Stimulated activated CD8-positive, alpha-beta memory T cell treated with anti-CD3 and anti-CD28 coated beads, Interleukin-7, amount 100 ng/mL, for 1 hour (primary cell): ENCODE measurements at places on chromosomes 7 and 10.

GRCh38 chr10:31322647-31323046, 3.6 kb downstream of the ZEB1 start:
- DNase-seq = no peak

DNA sequence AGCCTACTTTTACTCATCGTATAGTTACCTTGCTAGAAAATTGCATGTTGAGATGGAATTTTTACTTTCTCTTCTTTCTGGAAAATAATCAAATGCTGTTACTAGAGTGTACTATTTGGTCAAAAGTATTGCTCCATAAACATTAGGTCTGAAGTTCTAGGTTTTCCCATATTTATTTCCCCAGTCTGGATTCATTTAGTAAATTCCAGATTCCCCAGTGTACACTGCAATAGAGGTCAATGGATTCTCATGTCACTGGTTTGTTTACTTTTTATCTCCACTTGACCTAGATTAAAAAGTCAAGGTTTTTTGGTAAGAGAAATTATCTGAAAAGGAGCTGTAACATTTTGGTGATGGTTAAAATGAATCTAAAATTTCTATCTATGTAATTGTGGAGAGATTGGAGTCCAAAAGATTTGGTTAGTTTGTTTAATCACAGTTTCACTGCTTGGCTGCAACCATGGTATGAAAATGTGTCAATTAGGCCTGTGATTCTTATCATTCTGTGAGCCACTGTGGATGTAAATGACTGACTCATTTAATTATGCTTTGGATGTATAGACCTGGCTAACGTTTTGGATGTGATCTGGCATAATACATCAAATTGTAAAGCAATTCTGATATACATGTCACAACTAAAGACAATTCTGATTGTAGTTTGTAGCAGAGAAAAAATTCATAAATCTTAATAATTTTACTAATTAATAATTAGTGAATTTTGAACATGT, 32.7 kb upstream of the STEAP4 start:
- DNase-seq = no peak

DNA sequence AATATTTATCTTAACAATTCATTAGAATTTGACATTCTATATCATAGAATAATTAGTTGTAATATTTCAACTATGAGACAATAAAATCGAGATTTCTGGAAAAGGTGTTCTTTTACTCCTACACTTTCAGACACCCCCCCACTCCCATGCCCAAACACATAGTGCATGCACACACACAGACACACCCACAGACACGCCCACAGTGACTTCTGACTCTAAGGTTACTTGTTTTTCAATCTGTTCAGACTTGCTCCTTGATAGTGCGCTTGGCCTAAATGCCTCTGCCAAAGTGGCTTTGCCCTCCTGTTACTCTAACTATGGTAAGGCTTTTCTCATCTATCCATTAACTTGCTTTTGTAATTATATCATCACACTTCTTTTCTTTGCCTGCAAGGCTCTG, 144.0 kb upstream of the PPP1R3A start:
- DNase-seq = no peak

DNA sequence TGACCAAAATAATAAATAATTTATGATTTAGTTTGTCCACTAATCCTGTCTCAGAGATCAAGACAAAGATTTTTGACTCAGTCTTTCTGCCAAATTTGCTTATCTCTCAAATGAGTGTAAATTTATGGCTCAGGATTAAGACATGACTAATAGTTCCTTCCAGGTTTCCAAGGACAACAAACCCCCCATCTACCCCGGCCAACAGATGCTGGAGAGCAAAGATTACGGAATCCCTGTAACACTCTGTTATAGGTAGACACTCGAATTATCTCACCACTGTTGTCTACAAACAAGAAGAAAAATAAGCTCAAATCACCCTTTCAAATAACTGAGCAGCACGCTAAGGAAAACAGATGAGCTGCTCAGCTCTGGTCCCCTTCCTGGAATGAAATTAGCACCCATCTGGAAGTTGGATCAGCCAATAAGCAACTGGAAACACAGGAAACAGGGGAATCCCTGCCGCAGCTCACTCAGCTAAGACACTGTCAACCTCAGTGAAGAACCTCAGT, 56.8 kb upstream of the SVIL start:
- DNase-seq = no peak

GRCh38 chr7:141161550-141162535, 88.0 kb downstream of the TMEM178B start:
- DNase-seq = no peak

DNA sequence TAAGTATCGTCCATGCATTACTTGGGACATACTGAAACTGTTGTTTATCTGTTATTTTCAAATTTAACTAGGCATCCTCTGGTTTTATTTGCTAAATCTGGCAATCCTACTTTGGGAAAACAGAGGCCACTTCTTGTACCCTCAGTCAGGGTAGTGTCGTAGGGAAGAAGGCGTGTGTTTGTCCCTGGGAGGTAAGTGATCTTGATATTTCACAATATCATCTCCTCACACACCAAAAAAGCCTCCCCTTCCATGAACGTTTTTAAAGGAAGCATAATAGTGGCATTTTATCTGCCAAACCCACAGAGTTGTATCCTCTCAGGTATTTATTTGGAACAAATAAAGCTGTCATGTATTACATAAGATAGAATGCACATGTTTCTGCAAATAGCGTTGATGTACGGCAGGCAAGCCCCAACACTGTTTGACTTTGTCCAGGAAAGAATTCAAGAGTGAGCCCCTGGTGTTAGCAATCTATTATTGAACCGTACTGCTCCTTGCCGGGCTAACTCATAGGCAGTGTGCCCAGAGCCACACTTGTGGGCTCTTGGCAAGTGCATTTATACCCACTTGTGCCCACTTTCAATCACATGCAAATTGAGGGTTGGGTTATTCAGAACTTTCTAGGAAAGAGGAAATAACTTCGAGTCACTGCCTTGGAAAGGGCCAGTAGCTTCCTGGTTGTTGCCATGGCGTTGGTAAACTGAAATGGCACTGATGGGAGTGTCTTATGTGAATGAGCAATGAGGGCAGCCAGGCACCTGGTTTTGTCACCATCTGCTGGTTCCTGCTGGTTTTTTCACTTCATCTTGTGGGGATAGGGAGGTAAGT, 266.0 kb downstream of the USP6NL start:
- no peak for DNase-seq

GRCh38 chr7:31476073-31476745, 37.7 kb upstream of the ITPRID1 start:
- DNase-seq = no peak

- no peak for DNase-seq
These were observed 292.9 kb downstream of the PAXIP1 start for GRCh38 chr7:154709840-154710520.

DNA sequence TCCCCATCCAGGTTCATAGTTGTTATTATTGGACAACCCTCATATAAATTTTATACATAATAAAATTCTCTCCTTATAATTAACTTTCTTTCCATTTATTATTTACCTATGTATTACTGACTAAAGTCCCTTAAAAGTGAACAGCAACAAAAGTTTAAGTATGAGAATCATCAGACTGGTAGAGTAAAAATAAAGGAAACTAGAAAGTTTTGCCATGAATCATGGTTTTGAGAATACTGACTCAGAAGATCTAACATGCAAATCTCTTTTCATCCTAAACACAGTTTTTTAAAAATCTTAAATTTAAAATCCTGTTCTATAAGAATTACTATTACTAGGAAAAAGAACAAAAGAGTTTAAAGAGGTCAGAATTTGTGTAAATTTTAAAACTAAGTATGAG, 32.1 kb downstream of the HERC4 start:
- no peak for DNase-seq

DNA sequence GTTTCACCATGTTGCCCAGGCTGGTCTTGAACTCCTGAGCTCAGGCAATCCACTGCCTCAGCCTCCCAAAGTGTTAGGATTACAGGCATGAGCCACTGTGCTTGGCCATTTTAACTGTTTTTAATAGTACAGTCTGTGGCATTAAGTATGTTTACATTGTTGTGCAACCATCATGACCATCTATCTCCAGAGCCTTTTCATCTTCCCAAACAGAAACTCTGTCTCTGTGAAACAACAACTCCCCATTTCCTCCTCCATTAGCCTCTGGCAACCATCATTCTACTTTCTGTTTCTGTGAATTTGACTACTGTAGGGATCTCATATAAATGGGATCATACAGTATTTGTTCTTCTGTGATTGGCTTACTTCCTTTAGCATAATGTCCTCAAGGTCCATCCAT, 48.3 kb upstream of the SEPHS1 start:
- DNase-seq = no peak

DNA sequence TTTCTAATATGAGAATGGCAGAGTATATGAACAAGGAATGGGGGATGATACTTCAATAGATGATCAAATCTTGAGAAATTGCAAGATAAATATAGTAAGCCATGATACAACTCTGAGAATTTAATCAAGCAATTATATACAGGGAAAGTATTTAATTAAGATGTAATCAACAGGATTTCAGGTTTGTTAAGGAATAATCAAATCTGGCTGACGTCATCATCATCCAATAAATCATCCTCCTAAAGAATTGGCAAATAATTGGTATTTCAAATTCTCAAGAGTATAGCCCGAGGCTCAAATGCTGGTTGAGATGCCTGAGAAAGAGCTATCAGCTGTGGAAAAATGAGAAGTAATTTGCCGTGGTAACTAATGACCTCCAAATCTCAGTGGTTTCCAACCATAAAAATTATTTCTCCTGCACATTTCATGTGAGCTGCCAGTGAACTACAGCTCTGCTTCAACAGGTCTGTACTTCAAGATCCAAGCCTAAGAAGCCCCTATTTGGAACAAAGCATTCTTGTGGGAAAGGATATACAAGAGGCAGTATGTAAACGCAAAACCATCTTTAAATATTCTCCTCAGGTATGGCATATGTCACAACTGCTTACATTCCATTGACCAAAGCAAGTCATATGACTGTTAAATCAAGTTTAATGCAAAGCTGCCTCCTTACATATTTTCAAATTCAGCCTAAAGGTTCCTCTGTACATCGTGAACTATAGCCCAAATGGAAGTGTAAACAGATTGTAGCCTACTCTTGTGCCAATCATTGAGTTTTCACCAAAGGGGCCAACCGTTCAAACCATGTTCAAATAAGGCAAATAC, 503.0 kb downstream of the KIF20B start:
- no peak for DNase-seq

DNA sequence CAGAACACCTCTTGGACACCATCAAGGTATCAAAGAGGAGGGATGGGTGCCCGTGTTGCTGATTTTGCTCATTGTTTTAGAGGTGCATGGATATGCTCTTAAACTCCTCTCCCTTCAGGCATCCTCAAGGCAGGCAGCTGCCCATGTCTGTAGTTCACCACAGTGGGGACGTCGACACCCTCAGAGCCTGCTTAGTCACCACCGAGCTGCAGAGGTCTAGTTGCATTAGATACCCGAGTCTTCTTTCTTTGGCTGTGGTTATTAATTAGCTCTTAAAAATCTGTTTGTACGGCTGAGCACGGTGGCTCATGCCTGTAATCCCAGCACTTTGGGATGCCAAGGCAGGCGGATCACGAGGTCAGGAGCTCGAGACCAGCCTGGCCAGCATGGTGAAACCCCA, 24.7 kb upstream of the TSPAN13 start:
- no peak for DNase-seq

- no peak for DNase-seq
These were observed 121.5 kb upstream of the PRSS58 start for GRCh38 chr7:142379201-142379885.

- no peak for DNase-seq
These were observed 475 bp downstream of the NEUROD6 start for GRCh38 chr7:31340051-31340450.

GRCh38 chr10:98482096-98482495, 35.4 kb upstream of the HPS1 start:
- no peak for DNase-seq

DNA sequence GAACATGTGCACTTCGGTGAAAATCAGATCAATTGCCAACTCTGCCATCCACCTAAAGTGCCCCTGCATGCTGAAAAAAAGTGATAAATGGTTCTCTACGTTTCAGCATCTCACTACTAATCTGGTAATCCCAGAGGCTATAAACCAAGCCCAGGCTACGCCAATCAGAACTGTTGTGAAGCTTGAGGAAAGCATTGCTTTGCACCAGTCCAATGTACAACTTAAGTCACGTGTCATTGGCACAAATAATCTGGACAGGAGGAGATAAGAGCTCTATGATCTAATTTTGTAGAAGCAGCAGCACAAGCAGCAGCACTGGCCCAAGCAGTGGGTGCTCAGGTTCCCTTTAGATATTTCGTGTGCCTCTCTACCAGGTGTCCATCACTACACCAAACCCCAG, 4.4 kb upstream of the EGR2 start:
- DNase-seq = no peak

GRCh38 chr10:122122493-122122892, 133.5 kb downstream of the TACC2 start:
- no peak for DNase-seq

DNA sequence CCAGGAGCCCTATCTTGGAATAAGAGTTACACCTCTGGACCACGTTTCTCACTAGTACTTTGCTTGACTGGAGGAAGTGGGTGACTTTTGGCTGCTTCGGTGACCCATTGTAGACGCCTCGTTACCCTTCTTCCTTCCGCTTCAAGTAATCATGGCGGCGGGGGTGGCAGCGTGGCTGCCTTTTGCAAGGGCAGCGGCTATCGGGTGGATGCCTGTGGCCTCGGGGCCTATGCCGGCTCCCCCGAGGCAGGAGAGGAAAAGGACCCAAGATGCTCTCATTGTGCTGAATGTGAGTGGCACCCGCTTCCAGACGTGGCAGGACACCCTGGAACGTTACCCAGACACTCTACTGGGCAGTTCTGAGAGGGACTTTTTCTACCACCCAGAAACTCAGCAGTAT, 1.5 kb downstream of the KCND2 start:
- no peak for DNase-seq

DNA sequence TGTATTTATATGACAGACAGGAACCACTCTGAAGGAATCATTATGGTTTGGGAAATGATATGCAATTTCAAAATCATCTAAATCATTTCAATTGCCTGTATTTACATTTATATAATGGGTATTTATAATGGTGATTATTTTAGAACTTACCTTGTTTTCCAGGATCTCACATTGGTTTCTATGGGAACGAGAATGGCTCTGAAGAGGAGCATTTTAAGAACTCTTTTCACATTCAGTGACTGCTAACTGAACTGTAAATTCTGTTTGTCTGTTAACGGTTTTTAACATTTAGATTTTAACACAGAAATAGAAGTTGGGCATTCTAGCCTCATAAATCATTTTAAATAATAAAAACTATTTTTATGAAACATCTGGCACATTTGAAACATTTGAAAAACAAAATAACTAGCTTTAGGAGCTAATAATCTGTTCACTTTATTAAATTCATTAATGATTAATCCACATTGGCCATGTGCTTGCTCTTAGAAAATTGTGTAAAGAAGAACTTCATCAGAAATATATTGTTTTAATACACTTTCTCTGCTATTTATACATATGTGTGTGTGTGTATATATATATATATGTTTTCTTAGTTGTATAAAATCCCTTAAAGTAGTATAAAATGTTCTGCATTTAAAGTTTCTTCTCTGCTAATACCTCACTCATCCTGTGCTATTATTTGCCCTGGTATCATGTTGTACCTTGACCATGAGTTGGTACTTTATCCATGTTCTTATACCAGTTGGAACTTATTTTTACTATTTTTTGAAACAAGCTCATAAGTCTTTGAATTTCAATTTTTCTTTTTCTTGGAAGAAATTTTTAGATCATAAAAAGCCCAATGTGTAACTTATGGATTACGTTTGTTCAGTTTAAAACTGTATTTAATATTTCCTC, 8.7 kb upstream of the SEM1 start:
- no peak for DNase-seq

- no peak for DNase-seq
These were observed 75.2 kb downstream of the PPP1R3C start for GRCh38 chr10:91557651-91558111.

- DNase-seq = no peak
These were observed 320.8 kb downstream of the PRPF18 start for GRCh38 chr10:13907570-13907969.

- no peak for DNase-seq
These were observed 121.3 kb upstream of the ODAD2 start for GRCh38 chr10:28120043-28120749.
